ENCODE measurements at places on chromosomes 6 and 20. TPM values are rescaled to one million over a fixed set of nuclear protein-coding genes. Genes with fewer than 3 reads are reported as not detected.

TOMM6 gene
- total RNA-seq, result 266 TPM

ARMC12 gene
- 0.44 TPM for total RNA-seq

SPATA25 gene
- 0.83 TPM for total RNA-seq

ADGRF4 gene
- 9.7 TPM for total RNA-seq

LINC00237 gene
- total RNA-seq, result not detected

Measured in A549 treated with ZK216348 at 1 μM for 4 hours (cell line).